ENCODE measurements at places on chromosomes 4 and X. TPM values are rescaled to one million over a fixed set of nuclear protein-coding genes. Genes with fewer than 3 reads are reported as not detected.

GRCh38 chr4:149398993-149399392 is 416.6 kb downstream of the IQCM start:
- no peaks in the 10 kb centered on the region for H3K36me3 ChIP-seq
- no peaks in the 10 kb centered on the region for H3K27me3 ChIP-seq
- H3K27ac ChIP-seq = no peak overlapping the region
- no peaks in the 10 kb centered on the region for H3K4me1 ChIP-seq

The SUPT20HL1 gene
- not detected for total RNA-seq

The SMIM31 gene
- total RNA-seq = not detected

The ZNF718 gene
- total RNA-seq = 35.1 TPM

The ARX gene
- total RNA-seq = not detected

The TMSB15A gene
- 81.3 TPM for total RNA-seq
